Esophagus squamous epithelium (tissue), 5 donors: ENCODE measurements at places on chromosomes 6 and 20. TPM values are rescaled to one million over a fixed set of nuclear protein-coding genes. Genes with fewer than 3 reads are reported as not detected.

GRCh38 chr6:35023091-35024000, 117.8 kb downstream of the TCP11 start:
- peak overlapping the region; percentile 3 for H3K4me3 ChIP-seq
- H3K27ac ChIP-seq = peak overlapping the region; percentile 79
- no peak for DNase-seq
- H3K27me3 ChIP-seq = no peaks in the 10 kb centered on the region
- H3K4me1 ChIP-seq = peaks cover 88% of the 10 kb centered on the region

- no peaks in the 10 kb centered on the region for H3K36me3 ChIP-seq
- H3K4me3 ChIP-seq = peak overlapping the region; percentile 43
- H3K27me3 ChIP-seq = no peaks in the 10 kb centered on the region
- H3K4me1 ChIP-seq = no peaks in the 10 kb centered on the region
- H3K27ac ChIP-seq = peak overlapping the region; percentile 51
Observed at GRCh38 chr6:56852260-56853010, 102.5 kb upstream of the BEND6 start.

- no peak for DNase-seq
- H3K27ac ChIP-seq = peak overlapping the region; percentile 61
- peaks cover 37% of the 10 kb centered on the region for H3K36me3 ChIP-seq
- peak overlapping the region; percentile 55 for H3K4me3 ChIP-seq
- H3K4me1 ChIP-seq = peaks cover 15% of the 10 kb centered on the region
- H3K27me3 ChIP-seq = no peaks in the 10 kb centered on the region
Observed at GRCh38 chr20:63968136-63968927, 1.4 kb downstream of the ZNF512B start.

DNA sequence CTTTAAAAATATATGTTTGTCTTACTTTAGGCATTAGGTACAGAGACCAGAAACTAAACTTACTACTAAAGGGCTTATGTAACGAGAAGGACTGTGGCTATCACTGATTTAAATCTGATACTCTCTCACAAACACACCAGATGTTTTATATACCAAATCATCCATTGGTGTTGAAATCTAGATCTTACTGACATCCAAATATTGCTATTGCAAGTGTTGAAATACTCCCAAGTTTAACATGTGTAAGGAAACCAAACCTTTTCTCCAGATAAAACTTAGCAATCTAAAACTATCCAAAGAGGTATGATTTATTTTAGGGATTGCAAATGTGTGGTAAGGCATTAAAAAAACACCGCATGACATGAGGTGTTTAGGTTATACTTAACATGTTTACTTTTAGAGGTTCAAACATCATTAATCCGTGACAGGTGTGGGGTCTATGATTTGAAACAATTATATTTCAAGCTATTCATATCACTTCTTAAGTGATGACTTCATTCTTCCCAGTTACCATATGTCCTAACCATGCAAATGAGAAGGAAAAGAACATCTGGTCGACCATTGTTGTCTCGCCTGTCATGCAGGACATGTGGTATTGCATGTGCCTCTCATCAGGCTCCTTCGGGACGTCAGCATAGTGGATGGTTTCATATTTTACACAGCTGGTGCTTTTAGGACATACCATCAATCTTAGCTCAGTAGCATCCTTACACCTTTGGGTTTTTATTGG, 168.3 kb upstream of the SPACA1 start:
- H3K36me3 ChIP-seq = no peaks in the 10 kb centered on the region
- no peaks in the 10 kb centered on the region for H3K27me3 ChIP-seq
- no peak overlapping the region for H3K4me3 ChIP-seq
- no peaks in the 10 kb centered on the region for H3K4me1 ChIP-seq

DNA sequence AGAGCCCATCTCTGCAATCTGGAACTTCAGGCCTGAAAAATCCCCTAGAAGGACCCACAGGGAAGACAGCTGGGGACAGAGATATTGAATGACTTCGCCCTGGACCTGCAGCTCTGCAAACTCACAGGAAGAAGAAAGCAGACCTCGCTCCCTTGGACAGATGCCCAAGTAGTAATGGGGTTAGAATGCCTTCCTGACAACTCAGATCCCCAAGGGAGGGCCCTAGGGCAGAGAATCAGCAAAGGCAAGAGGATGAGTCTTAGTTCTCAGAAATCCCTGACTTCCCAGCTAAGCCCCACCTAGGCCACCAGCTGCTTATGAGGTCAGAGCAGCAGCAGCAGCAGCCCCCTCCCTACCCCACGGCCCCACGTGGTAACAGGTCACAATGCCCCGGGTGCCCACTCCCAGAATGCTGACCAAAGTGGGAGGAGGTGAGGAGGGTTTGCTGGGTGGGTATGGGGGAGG, at the start of gene C20orf141:
TSS of gene C20orf141 (plus strand) at position 401 of the 465 bp plus-strand sequence. CDS start 198 bp downstream, outside the sequence.
- H3K4me3 ChIP-seq = no peak within 1 kb of the TSS
- no peak within 1 kb of the TSS for H3K27ac ChIP-seq
- no peaks in the 10 kb centered on the region for H3K36me3 ChIP-seq
- DNase-seq = no peak
- peaks cover 5% of the 10 kb centered on the region for H3K4me1 ChIP-seq
- no peaks in the 10 kb centered on the region for H3K27me3 ChIP-seq

DNA sequence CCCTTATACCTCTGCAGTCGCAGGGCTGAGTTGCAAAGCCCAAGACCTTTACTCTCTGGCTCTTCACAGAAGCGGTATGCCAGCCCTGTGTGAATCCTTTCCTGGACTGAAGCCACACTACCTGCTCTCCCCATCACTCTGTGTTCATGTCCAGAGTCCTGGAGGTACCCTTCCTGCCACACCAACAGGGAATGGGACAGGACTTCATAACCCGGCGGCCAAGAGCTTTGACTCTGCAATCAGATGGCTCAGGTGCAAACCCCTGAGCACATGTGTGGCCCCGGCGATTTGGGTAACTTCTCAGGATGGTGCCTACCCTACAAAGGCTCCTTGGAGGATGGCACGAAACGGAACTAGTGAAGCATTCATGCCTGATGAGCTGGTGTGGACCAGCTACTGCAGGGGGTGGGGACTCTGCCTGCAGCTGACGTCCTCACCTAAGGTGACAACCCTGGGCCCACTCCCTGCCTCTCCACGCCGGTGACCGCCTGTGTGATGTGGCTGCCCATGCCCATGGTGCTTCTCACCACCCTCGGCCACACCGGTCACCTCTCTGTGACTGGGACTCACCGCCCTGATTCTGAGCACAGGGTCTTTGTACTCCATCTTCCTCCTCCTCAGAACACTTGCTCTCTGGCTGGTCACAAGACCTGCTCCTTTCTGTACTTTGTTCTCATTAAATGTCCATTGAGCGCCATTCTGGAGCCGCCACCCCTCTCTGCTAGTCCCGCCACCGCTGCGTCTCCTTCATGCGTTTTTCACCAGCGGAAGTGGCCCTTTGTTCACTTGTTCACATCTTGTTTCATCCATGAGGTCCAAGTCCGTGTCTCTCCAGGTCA, 116.7 kb downstream of the SULF2 start:
- H3K27me3 ChIP-seq = no peaks in the 10 kb centered on the region
- peaks cover 99% of the 10 kb centered on the region for H3K36me3 ChIP-seq
- no peak overlapping the region for H3K4me3 ChIP-seq

DNA sequence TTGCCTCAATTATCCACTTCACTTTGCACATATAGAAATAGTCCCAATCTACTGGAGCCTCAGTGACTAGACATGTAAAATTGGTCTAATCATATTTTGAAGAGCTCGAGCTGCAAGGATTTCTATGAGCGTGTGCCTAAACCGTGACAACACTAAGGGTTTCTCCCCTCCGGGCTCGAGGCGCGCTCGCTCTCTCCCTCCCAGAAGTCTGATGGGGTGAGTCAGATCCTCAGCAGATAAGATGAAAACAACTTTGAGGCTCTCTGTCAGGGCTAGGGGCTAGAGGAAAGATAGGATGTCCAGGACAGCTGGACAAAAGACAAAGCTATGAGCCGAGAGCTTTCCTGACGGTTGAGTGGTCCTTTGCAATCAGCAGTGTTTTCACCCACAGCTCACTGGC, 16.8 kb downstream of the GNAS-AS1 start:
- no peak for DNase-seq
- no peak overlapping the region for H3K27ac ChIP-seq
- H3K27me3 ChIP-seq = peaks cover 52% of the 10 kb centered on the region
- H3K4me3 ChIP-seq = no peak overlapping the region
- H3K4me1 ChIP-seq = peaks cover 7% of the 10 kb centered on the region

GRCh38 chr20:23087587-23088251, 1.6 kb upstream of the CD93 start:
- peak overlapping the region; percentile 81 for H3K27ac ChIP-seq
- H3K27me3 ChIP-seq = no peaks in the 10 kb centered on the region
- peaks cover 29% of the 10 kb centered on the region for H3K4me1 ChIP-seq
- DNase-seq = no peak
- H3K36me3 ChIP-seq = no peaks in the 10 kb centered on the region

Gene MYH7B
- 0.19 TPM for total RNA-seq

Gene HLA-DQB1
- 9.3 TPM for total RNA-seq
